ENCODE measurements at places on chromosomes 4 and X. TPM values are rescaled to one million over a fixed set of nuclear protein-coding genes. Genes with fewer than 3 reads are reported as not detected.

NUDT9 gene
- total RNA-seq, result 20.6 TPM

AFAP1 gene
- 20.4 TPM for total RNA-seq

FAM236A gene
- total RNA-seq, result not detected

SAT1 gene
- total RNA-seq, result 389 TPM

AKAP14 gene
- not detected for total RNA-seq

CRLF2 gene
- not detected for total RNA-seq

CYLC1 gene
- not detected for total RNA-seq

ARMCX1 gene
- total RNA-seq, result 28.5 TPM

DNA sequence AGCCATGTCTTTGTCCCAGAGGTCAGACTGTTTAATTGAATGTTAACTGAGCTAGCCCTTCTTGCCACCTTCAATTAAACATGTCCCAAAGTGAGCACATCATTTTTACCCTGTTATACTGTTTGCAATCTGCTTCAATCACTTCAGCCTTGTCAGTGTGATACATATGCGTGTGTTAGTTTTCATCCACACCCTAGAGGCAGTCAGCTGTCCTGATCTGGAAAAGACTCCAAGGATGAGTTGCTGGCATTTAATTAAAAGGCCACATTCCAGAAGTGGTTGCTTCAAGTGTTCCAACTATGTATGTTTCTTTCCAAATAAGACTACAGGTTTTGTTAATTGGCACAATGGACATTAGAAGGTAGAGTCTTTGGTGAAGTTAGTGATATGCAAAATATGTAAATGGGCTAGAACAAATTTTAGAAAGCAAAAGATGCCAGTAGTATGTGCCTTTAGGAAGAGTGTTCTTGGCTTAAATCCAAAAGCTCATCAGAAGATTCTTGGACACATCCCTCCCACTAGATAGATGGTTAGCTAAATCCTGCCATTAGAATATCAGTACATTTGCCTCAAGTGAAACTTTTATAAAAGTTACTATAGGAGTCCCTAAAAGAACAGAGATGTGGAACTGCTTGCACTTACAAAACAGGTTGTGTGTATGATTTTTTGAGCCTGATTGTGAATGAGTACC lies 79.5 kb upstream of the SLIT2 start:
- H3K4me1 ChIP-seq, result no peaks in the 10 kb centered on the region
- DNase-seq, result no peak
- no peak overlapping the region for H3K4me3 ChIP-seq
- no peaks in the 10 kb centered on the region for H3K36me3 ChIP-seq
- H3K27me3 ChIP-seq, result no peaks in the 10 kb centered on the region

- H3K27me3 ChIP-seq, result no peaks in the 10 kb centered on the region
- no peak overlapping the region for H3K4me3 ChIP-seq
- DNase-seq, result no peak
- H3K27ac ChIP-seq, result no peak overlapping the region
- H3K36me3 ChIP-seq, result no peaks in the 10 kb centered on the region
These were observed 51.6 kb downstream of the PTCHD1 start for GRCh38 chrX:23386260-23386659.

GRCh38 chrX:39855748-39856129 lies 242.0 kb downstream of the BCOR start:
- no peak overlapping the region for H3K4me3 ChIP-seq
- H3K27me3 ChIP-seq, result no peaks in the 10 kb centered on the region
- no peaks in the 10 kb centered on the region for H3K36me3 ChIP-seq
- H3K4me1 ChIP-seq, result no peaks in the 10 kb centered on the region

- H3K27me3 ChIP-seq, result no peaks in the 10 kb centered on the region
- peaks cover 22% of the 10 kb centered on the region for H3K4me1 ChIP-seq
- H3K27ac ChIP-seq, result peak overlapping the region; percentile 77
- no peaks in the 10 kb centered on the region for H3K36me3 ChIP-seq
- H3K4me3 ChIP-seq, result peak overlapping the region; percentile 73
These were observed 1.1 kb upstream of the SLC10A7 start for GRCh38 chr4:146522869-146523205.

GRCh38 chr4:55545641-55546505 lies 836 bp downstream of the CLOCK start:
- no peak for DNase-seq
- H3K4me3 ChIP-seq, result peak overlapping the region; percentile 93
- H3K36me3 ChIP-seq, result no peaks in the 10 kb centered on the region
- H3K27me3 ChIP-seq, result no peaks in the 10 kb centered on the region

DNA sequence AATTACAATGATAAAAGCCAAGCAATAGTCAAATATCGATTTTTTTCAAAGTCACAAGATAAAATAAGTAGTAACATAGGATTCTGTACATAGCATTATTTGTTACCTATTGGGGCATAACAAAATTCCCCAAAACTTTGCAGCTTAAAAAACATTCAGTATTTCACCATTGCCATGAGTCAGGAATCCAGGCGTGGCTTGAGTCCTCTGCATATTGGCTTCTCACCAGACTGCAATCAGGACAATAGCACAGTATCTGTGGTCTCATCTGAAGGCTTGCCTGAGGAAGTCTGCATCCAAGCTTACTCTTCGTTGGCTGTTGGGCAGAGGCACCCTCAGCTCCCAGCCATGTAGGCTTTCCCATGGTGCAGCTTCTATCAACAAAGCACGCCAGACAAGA lies 6.2 kb upstream of the CTBP1 start:
- no peak overlapping the region for H3K27ac ChIP-seq
- no peaks in the 10 kb centered on the region for H3K36me3 ChIP-seq
- DNase-seq, result no peak
- H3K4me3 ChIP-seq, result no peak overlapping the region

- no peaks in the 10 kb centered on the region for H3K27me3 ChIP-seq
- H3K4me3 ChIP-seq, result peak overlapping the region; percentile 80
- peaks cover 21% of the 10 kb centered on the region for H3K4me1 ChIP-seq
- DNase-seq, result no peak
These were observed 1.2 kb downstream of the SLC39A8 start for GRCh38 chr4:102343964-102344519.

DNA sequence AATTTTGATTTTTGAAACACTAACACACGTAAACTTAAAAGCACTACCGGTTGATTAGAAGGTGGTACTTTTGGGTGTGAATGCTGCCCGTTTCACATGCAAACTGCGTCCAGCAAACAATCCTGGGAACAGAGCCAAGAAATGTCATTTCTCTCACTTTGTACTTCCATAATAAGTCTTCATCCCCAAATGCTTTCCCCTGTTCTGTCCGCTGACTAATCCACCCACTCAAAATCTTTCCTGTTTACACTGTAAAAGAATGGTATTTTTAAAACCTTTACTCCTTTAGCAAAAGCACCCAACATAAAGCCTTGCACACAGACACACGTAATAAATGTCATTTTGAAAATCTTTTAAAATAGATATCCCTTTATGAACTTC lies 39.1 kb upstream of the PDLIM5 start:
- H3K4me1 ChIP-seq, result peaks cover 14% of the 10 kb centered on the region
- peak overlapping the region; percentile 16 for H3K27ac ChIP-seq
- no peaks in the 10 kb centered on the region for H3K36me3 ChIP-seq
- H3K4me3 ChIP-seq, result peak overlapping the region; percentile 3
- H3K27me3 ChIP-seq, result no peaks in the 10 kb centered on the region

- H3K4me3 ChIP-seq, result no peak overlapping the region
- H3K27ac ChIP-seq, result no peak overlapping the region
- no peaks in the 10 kb centered on the region for H3K27me3 ChIP-seq
These were observed 51.7 kb upstream of the ATP8A1 start for GRCh38 chr4:42708625-42709024.

GRCh38 chr4:13483136-13483767 lies 888 bp downstream of the RAB28 start:
- no peak for DNase-seq
- H3K27me3 ChIP-seq, result no peaks in the 10 kb centered on the region
- peaks cover 17% of the 10 kb centered on the region for H3K4me1 ChIP-seq
- no peaks in the 10 kb centered on the region for H3K36me3 ChIP-seq
